ENCODE measurements at places on chromosomes 11 and 22.

- DNase-seq: peak; percentile 19
- H3K27ac ChIP-seq: no peak overlapping the region
- H3K36me3 ChIP-seq: no peaks in the 10 kb centered on the region
- H3K4me3 ChIP-seq: no peak overlapping the region
- peaks cover 2% of the 10 kb centered on the region for H3K4me1 ChIP-seq
Observed at GRCh38 chr22:42376711-42377554, 55.3 kb downstream of the NFAM1 start.

DNA sequence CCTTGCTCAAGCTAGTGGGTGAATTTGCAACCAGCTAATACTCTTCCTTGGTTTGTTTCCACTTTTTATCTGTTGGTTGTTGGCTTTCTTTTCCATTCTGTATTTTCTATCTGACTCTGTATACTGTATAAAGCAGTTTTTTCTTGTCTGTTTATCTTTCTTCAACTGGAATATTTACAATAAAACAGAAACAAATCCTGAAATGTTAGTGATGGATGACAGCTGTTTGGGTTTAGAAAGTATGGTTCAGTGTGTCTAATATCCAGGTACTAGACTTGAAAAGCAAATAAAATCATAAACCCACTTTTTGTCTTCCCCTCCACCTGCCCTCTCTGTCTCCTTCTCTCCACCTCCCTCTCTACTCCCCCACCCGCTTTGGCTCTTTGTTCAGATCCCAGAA is 35.3 kb upstream of the TBCEL start:
- peaks cover 2% of the 10 kb centered on the region for H3K4me1 ChIP-seq
- no peak overlapping the region for H3K4me3 ChIP-seq
- DNase-seq: no peak
- H3K27ac ChIP-seq: no peak overlapping the region

- H3K27me3 ChIP-seq: peaks cover 27% of the 10 kb centered on the region
- no peak overlapping the region for H3K4me3 ChIP-seq
- no peak overlapping the region for H3K27ac ChIP-seq
- no peaks in the 10 kb centered on the region for H3K36me3 ChIP-seq
- H3K4me1 ChIP-seq: no peaks in the 10 kb centered on the region
- no peak for DNase-seq
Observed at GRCh38 chr11:121439337-121439736, 12.8 kb upstream of the SORL1 start.

DNA sequence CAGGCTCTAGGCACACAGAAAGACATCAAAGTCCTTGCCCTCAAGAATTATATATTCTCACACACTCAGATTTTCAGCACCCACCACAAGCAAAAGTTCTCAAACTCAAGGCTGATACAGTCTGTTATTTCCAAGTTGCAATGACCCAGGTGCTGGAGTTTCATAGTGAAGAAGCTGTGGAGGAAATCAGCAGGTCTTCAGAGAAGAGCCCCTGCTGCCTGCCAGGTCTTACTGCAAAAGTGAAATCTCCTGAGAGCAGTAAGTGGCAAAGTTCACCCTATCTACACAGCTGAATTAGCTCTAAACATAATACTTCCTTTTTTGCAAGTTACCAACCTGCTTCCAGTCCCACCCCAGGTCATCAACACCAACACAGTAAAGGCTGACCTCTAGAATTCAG is 64.6 kb downstream of the RPL27A start:
- no peak overlapping the region for H3K4me3 ChIP-seq
- no peaks in the 10 kb centered on the region for H3K27me3 ChIP-seq

DNA sequence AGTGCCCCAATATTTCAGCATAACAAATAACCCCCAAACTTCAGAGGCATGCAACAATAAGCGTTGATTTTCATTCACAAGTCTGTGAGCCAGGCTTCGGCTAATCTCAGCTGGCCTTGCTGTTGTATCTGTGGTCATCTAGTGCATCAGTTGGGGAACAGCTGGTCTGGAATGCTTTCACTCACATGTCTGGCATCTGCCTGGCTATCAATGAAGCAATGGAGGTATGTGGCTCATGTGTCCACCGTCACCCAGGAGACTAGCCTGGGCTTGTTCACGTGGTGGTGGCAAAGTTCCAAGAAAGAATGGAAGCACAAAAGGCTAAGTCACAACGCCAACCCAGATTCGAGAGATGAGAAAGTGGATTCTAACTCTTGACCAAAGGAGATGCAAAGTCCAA is 304.8 kb upstream of the ISX start:
- DNase-seq: no peak
- H3K27ac ChIP-seq: no peak overlapping the region
- no peaks in the 10 kb centered on the region for H3K27me3 ChIP-seq
- no peaks in the 10 kb centered on the region for H3K4me1 ChIP-seq

DNA sequence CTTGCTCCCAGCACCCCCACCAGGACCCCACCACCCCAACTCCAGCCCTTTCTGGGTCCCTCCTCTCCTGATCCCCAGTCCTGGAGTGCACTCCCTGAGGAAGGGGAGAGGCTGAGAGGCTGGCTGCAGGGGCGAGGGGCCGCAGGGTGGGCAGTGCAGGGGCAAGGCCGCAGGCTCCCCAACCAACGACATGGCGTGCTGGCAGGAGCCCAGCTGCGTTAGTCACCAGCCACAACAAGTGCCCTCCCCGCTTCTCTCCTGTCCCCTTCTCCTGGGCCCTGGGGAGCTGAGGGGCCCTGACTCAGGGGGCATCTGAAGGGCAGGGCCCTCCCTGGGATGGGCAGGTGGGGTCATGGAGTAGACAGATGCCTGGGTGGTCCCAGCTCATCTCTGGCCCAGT is 2.3 kb downstream of the CABP7 start:
- no peak overlapping the region for H3K27ac ChIP-seq
- H3K4me1 ChIP-seq: no peaks in the 10 kb centered on the region
- no peak overlapping the region for H3K4me3 ChIP-seq
- peaks cover 71% of the 10 kb centered on the region for H3K27me3 ChIP-seq
- no peak for DNase-seq
- H3K36me3 ChIP-seq: no peaks in the 10 kb centered on the region

DNA sequence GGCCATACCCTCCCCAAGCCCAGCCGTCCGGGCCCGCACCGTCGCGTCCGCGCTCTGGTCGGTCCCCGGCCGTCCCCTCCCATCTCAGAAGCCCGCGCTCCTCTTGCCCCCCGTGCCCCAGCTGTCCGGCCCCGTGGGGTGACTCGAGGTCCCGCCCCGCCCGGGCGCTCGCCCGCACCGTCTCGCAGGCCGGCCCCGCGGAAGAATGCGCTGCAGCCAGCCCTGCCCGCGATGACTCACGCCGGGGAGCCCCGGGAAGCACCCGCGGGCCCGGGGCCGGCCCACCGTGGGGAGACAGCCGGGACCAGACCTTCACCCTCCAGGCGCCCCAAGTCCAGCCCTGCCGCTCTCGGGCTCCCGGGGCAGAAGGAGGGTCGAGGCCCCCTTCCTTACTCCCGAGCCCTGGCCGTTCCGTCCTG is 320 bp upstream of the PHLDA2 start:
- H3K27ac ChIP-seq: peak overlapping the region; percentile 78
- peak; percentile 72 for DNase-seq
- H3K4me3 ChIP-seq: peak overlapping the region; percentile 92
- H3K27me3 ChIP-seq: no peaks in the 10 kb centered on the region
- H3K4me1 ChIP-seq: peaks cover 16% of the 10 kb centered on the region
- no peaks in the 10 kb centered on the region for H3K36me3 ChIP-seq

GRCh38 chr11:29153078-29153477 is 863.8 kb downstream of the KCNA4 start:
- H3K4me1 ChIP-seq: peaks cover 2% of the 10 kb centered on the region
- H3K27ac ChIP-seq: no peak overlapping the region

DNA sequence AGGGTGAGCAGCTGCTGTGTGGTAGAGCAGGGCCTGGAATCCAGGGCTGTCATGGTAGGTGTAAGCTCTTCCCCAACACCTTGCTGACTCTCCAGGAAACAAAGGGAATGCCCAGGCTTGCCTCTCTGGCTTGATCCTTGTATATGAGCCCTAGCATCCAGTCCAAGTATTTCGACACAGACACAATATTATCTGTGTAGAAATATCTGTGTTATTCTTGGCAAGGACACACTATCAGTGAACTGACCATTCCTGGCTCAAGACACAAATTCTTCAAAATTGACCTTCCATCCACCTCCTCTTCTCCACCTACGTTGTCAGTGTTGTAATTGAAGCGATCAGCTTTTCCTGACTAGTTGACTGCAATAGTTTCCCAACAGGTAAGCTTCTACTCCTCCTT is 312.0 kb upstream of the NARS2 start:
- H3K27ac ChIP-seq: peak overlapping the region; percentile 1
- DNase-seq: peak; percentile 64
- H3K4me1 ChIP-seq: peaks cover 3% of the 10 kb centered on the region
- H3K36me3 ChIP-seq: peaks cover 12% of the 10 kb centered on the region

Data from IMR-90 (cell line).